ENCODE measurements at places on chromosomes 11 and 22.

GRCh38 chr11:61883947-61884346, 7.4 kb downstream of the FADS3 start:
- peaks cover 2% of the 10 kb centered on the region for H3K27me3 ChIP-seq
- no peak for DNase-seq
- H3K27ac ChIP-seq: no peak overlapping the region
- H3K4me1 ChIP-seq: no peaks in the 10 kb centered on the region
- no peak overlapping the region for H3K4me3 ChIP-seq
- H3K36me3 ChIP-seq: no peaks in the 10 kb centered on the region

- H3K27ac ChIP-seq: no peak overlapping the region
- H3K4me3 ChIP-seq: no peak overlapping the region
- no peak for DNase-seq
- no peaks in the 10 kb centered on the region for H3K4me1 ChIP-seq
- peaks cover 14% of the 10 kb centered on the region for H3K27me3 ChIP-seq
- H3K36me3 ChIP-seq: no peaks in the 10 kb centered on the region
Measured at GRCh38 chr11:125148011-125148410, 16.5 kb upstream of the PKNOX2 start.

- no peaks in the 10 kb centered on the region for H3K4me1 ChIP-seq
- H3K36me3 ChIP-seq: no peaks in the 10 kb centered on the region
- no peak overlapping the region for H3K27ac ChIP-seq
- no peak overlapping the region for H3K4me3 ChIP-seq
Measured at GRCh38 chr11:105667441-105667840, 57.6 kb downstream of the GRIA4 start.

DNA sequence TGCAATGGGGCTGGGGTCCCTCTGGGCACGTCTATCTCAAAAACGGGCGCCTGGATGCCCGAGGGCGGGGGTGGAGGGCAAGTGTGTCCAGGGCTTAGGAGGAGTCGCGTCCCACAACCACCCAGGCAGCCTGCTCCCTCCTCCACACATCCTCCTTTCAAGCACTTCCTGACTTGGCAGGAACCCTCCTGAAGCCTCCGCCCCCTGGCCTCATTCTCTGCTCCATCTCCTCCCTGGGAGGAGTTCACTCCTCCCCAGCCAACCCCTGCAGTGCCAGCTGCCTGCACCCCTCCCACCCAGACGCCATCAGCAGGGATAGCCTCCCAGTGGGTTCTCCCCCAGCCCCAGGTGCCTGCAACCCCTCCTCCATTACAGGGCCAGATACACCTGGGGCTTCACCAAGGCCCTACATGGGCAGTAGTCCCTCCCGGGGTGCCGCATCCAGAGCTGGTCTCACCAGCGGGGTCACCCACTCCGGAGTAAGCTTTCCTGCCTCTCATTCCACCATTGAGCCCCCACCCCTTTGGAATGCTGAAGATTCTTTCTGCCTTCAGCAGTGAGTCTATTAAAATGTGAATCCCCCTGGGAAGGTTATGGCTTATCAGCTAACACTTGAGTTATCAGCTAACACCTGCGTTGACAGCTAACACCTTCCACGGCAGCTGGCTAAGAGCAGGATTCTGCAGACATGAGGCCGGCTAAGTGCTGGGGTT, 24.4 kb downstream of the RTN4R start:
- H3K36me3 ChIP-seq: no peaks in the 10 kb centered on the region
- H3K4me1 ChIP-seq: peaks cover 15% of the 10 kb centered on the region
- peak; percentile 49 for DNase-seq
- no peak overlapping the region for H3K4me3 ChIP-seq
- peak overlapping the region; percentile 33 for H3K27ac ChIP-seq
- H3K27me3 ChIP-seq: no peaks in the 10 kb centered on the region

GRCh38 chr11:45855308-45855707, 8.0 kb downstream of the CRY2 start:
- no peak overlapping the region for H3K27ac ChIP-seq
- no peaks in the 10 kb centered on the region for H3K27me3 ChIP-seq
- H3K4me3 ChIP-seq: no peak overlapping the region

- H3K27ac ChIP-seq: peak overlapping the region; percentile 5
- DNase-seq: no peak
- no peaks in the 10 kb centered on the region for H3K27me3 ChIP-seq
- H3K4me1 ChIP-seq: peaks cover 29% of the 10 kb centered on the region
Measured at GRCh38 chr11:93686226-93686625, 24.7 kb downstream of the CEP295 start.

DNA sequence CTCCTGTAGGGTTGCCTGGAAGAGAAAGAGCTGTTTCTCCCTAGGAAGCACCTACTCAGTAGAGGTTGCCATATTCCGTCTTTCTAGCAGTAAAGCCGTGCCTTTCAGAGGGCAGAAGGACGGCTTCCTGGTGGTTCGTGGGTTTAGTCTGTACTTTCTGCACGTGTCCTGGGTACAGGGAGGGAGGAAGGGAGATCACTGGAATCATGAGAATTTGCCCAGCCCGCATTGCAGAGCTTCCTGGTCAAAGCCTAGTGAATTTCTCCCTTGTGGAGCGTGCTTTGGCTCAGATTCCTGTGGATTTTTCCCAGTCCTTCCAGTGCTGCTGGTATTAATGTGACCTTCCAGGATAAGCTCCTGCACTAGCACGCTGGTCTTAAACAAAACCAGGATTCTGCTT, 44.9 kb downstream of the GRAMD1B start:
- no peak overlapping the region for H3K27ac ChIP-seq
- H3K4me1 ChIP-seq: peaks cover 44% of the 10 kb centered on the region
- no peak for DNase-seq
- H3K36me3 ChIP-seq: peaks cover 54% of the 10 kb centered on the region
- H3K4me3 ChIP-seq: no peak overlapping the region

GRCh38 chr11:38718659-38719058, 2120.6 kb upstream of the RAG2 start:
- no peaks in the 10 kb centered on the region for H3K4me1 ChIP-seq
- H3K27me3 ChIP-seq: no peaks in the 10 kb centered on the region
- H3K27ac ChIP-seq: no peak overlapping the region
- DNase-seq: no peak
- no peak overlapping the region for H3K4me3 ChIP-seq
- H3K36me3 ChIP-seq: no peaks in the 10 kb centered on the region

GRCh38 chr11:209275-210121, 2.0 kb downstream of the RIC8A start:
- peak overlapping the region; percentile 100 for H3K27ac ChIP-seq
- H3K4me1 ChIP-seq: peaks cover 12% of the 10 kb centered on the region
- H3K27me3 ChIP-seq: no peaks in the 10 kb centered on the region
- peaks cover 76% of the 10 kb centered on the region for H3K36me3 ChIP-seq
